ENCODE measurements at places on chromosomes 3 and 15.

DNA sequence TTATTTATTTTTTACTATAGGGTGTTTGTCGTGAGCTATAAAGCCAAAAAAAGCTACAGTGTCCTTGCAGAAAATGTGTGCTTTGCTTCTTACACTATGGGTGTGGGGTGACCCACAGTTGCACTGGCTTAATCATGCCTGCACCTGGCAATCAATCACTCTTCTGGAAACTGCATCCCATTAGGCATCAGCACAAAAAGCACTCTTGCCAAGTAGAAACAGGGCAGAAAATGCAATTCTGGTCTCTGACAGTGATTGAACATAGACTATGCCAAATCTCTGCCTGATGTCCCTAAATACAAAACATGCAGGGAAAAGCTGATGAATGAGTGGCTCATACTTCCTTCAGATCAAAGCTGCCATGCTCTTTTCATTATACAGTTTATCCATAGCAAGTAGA lies 30.4 kb upstream of the PLAAT1 start:
- no peak overlapping the region for H3K4me3 ChIP-seq
- H3K27me3 ChIP-seq: no peaks in the 10 kb centered on the region
- no peaks in the 10 kb centered on the region for H3K36me3 ChIP-seq
- H3K4me1 ChIP-seq: no peaks in the 10 kb centered on the region
- no peak overlapping the region for H3K27ac ChIP-seq

- H3K27me3 ChIP-seq: no peaks in the 10 kb centered on the region
- H3K4me3 ChIP-seq: no peak overlapping the region
- DNase-seq: no peak
- no peaks in the 10 kb centered on the region for H3K4me1 ChIP-seq
Observed at GRCh38 chr3:171776411-171776810, 33.9 kb downstream of the PLD1 start.

DNA sequence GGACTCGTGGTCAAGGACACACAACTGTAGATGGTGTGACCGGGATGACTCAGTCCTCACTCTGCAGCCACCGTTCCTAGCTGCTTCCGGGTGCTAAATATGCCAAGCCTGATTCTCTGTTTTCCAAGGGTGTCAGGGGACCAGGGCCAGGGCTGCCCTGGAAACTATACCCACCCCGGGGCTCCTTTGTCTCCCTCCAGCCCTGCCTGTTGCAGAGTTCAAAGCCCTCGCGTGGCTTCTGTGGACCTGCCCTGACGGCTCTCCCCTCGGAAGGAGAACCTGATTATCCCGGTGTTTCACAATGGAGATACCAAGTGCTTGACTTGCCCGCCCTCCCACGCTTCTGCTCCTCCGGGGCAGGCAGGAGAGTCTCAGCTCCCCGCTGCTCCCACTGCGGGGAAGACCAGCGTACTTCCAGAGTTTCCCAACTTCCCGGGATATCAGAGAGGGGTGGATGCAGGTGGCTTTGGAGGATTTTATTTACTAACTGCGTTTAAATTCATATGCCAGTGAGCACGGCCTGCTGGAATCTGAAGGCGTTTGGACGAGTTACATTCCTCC lies 125.0 kb downstream of the ASB7 start:
- no peaks in the 10 kb centered on the region for H3K4me1 ChIP-seq
- DNase-seq: no peak
- no peaks in the 10 kb centered on the region for H3K36me3 ChIP-seq
- H3K27ac ChIP-seq: no peak overlapping the region
- no peak overlapping the region for H3K4me3 ChIP-seq
- H3K27me3 ChIP-seq: no peaks in the 10 kb centered on the region

DNA sequence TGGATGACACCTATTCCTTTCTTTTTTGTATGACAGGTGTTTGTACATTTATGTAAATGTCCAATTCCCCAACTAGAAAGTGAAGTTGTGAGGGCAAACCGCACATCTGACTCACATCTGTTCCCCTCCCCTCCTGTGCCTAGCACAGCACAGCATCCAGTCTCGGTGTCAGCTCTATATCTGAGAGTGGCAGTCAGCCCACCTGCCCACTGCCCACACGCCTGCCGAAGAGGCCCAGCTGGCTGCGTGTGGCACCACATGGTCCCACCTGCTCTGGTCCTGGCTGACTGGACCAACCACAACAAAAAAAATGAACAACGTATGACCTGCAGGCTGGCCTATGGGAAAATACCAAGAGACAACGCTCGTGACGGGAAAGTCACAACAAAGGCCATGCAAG lies 62.8 kb downstream of the XXYLT1 start:
- DNase-seq: no peak
- no peaks in the 10 kb centered on the region for H3K4me1 ChIP-seq
- no peaks in the 10 kb centered on the region for H3K36me3 ChIP-seq
- no peaks in the 10 kb centered on the region for H3K27me3 ChIP-seq

GRCh38 chr3:71360764-71361163 lies 222.8 kb downstream of the FOXP1 start:
- no peaks in the 10 kb centered on the region for H3K27me3 ChIP-seq
- H3K4me1 ChIP-seq: peaks cover 100% of the 10 kb centered on the region
- H3K36me3 ChIP-seq: 0 out of 2 replicates have a peak, but pooled peaks cover 5% of the 10 kb centered on the region
- peak; percentile 87 for DNase-seq
- peak overlapping the region; percentile 32 for H3K4me3 ChIP-seq

DNA sequence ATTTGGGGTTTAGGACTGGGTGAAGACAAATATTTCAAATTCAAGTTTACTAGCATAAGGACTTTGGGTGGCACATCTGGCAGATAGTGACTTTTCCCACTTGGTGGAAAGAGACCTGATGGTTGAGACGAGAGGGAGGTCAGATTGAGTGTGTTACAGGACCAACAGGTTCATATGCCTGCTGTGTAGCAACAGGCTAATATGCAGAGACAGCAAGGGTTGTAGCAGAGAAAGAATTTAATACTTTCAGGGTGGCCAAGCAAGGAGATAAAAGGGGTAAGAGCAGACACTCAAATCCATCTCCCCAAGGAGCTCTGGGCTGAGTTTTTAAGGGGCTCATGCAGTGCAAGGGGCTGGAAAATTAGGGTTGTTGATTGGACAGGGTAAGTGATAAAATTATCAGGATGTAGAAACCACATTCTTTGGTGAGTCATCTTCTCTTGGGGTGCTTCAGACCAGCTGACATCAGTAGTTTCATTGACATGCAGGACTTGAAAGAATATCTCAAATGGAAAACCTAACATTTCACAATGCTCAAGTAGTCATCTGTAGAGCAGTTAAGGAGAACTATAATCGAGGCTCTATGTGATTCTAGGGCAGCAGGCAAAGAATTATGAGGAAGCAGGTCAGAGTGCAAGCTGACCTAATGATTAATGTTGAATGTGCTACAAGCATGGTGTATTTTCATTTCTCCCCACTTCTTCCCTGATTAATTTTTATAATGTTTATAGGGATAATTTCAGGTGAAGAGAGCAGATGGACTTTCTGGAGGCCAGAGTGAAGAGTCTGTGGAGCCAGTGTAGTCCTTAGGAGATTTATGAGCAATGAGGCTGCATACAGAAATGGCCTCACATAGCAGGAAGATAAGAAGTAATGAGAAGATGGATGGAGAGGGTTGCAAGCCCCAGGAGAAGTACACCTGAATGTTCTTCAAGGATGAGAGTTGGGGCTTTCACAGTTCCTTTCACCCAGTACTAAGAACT lies 13.7 kb downstream of the FOXB1 start:
- H3K36me3 ChIP-seq: no peaks in the 10 kb centered on the region
- DNase-seq: no peak
- no peaks in the 10 kb centered on the region for H3K27me3 ChIP-seq
- H3K4me1 ChIP-seq: no peaks in the 10 kb centered on the region
- H3K4me3 ChIP-seq: no peak overlapping the region
- no peak overlapping the region for H3K27ac ChIP-seq

DNA sequence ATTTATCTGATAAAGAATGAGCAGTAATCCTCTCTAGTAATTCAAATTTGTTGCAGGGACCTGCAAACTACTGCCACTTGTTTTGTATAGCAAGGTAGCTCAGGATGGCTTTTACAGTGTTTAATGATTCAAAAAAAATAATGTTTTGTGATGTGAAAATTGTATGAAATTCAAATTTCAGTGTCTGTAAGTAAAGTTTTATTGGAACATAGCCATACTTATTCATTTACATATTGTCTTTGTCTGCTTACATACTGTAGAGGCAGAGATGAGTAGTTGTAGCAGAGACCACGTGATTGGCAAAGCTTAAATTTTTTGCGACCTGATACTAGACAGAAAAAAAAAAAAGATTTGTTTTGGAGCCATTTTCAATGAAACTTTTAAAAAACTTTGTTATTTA lies 6.5 kb upstream of the UTS2B start:
- H3K27ac ChIP-seq: no peak overlapping the region
- H3K4me1 ChIP-seq: no peaks in the 10 kb centered on the region
- no peaks in the 10 kb centered on the region for H3K36me3 ChIP-seq
- no peak overlapping the region for H3K4me3 ChIP-seq
- no peaks in the 10 kb centered on the region for H3K27me3 ChIP-seq

DNA sequence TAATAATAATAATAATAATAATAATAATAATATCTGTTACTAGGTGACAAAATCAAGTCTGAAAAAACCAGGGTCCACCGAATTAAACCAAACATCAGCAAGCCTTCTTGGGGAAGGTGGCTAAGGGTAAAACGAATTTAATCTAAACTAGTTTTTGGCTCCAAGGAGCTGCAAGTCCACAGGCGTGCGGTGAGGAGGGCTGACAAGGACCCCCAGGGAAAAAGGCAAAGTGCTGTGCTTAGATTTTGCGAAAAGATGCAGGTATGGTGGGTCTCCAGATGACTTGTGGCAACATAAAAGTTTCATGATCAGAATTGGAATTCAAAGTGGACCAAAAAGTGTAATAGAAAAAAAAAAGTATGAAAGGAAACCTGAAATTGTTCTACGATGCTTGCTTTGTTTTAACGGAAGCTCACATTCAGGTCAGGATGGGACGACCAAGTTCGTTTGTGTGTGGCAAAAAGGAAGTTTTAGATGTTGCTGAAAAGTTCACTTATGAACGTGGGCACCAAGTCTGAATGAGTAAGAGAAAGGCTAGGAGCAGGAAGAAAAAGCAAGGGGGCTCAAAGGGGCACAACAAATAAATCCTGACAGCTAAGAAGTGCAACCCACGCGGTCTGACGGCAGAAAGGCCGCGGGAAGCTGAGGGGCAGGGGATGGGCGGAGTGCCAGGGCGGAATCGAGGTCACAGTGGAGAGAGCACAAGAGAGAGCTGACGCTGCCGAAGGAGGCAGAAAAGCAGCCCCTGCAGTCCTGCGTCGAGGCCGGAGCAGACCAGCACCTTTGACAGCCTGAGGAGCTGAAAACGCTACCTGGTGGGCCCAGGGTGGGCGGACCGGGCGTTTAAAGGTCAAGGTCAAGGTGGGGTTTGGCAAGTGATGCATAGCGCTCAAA lies 1.1 kb downstream of the WDR82 start:
- peaks cover 30% of the 10 kb centered on the region for H3K36me3 ChIP-seq
- peak overlapping the region; percentile 82 for H3K4me3 ChIP-seq
- peaks cover 37% of the 10 kb centered on the region for H3K4me1 ChIP-seq
- H3K27ac ChIP-seq: peak overlapping the region; percentile 86
- no peaks in the 10 kb centered on the region for H3K27me3 ChIP-seq
- DNase-seq: peak; percentile 92

GRCh38 chr15:101618851-101619614 lies 33.1 kb downstream of the TM2D3 start:
- H3K36me3 ChIP-seq: no peaks in the 10 kb centered on the region
- H3K4me1 ChIP-seq: no peaks in the 10 kb centered on the region
- H3K27ac ChIP-seq: no peak overlapping the region
- no peaks in the 10 kb centered on the region for H3K27me3 ChIP-seq
- H3K4me3 ChIP-seq: no peak overlapping the region

- H3K27ac ChIP-seq: no peak overlapping the region
- H3K4me3 ChIP-seq: no peak overlapping the region
- H3K4me1 ChIP-seq: no peaks in the 10 kb centered on the region
- no peak for DNase-seq
- H3K27me3 ChIP-seq: no peaks in the 10 kb centered on the region
- H3K36me3 ChIP-seq: no peaks in the 10 kb centered on the region
Observed at GRCh38 chr15:88048755-88049154, 207.8 kb downstream of the NTRK3 start.
